AML-193 (cell line): ENCODE measurements at places on chromosomes 6 and 20.

DNA sequence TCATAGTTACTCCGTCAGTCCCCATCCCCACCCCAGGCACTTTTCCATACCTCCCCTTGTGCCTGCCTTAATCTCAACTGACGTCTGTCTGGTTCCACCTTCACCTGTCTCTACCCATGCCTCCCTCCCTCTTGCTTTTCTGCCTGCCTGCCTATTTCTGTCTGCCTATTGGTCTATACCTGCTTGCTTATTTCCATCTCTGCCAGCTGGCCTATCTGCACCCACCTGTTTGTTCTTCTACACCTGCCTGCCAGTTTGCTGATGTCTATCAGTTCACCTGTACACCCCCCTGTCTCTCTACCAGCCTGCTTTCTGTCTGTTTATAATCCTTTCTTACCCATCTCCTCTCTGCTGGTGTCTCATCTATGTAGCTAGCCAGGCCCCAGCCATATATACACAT lies 87.5 kb downstream of the RALGAPA2 start:
- no peak for DNase-seq

- DNase-seq, result no peak
Measured at GRCh38 chr20:48818481-48818987, 9.3 kb downstream of the PREX1 start.

- DNase-seq, result no peak
Measured at GRCh38 chr6:37303091-37303660, 45.2 kb upstream of the TMEM217 start.

- DNase-seq, result no peak
Measured at GRCh38 chr20:47796971-47797370, 11.7 kb upstream of the SULF2 start.

DNA sequence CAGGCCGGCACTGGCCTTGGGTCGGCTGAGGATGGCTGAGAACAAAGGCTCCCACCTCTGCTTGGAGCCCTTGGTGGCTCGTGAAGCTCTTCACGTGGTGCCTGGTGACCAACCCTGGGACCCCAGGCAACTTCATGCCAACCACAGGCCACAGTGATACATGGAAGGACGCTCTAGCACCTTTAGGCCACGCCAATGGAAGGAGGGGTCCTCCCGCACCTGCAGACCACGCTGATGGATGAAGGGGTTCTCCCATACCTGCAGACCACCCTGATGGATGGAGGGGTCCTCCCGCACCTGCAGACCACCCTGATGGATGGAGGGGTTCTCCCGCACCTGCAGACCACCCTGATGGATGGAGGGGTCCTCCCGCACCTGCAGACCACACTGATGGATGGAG lies 62.5 kb downstream of the ERMARD start:
- DNase-seq, result no peak

DNA sequence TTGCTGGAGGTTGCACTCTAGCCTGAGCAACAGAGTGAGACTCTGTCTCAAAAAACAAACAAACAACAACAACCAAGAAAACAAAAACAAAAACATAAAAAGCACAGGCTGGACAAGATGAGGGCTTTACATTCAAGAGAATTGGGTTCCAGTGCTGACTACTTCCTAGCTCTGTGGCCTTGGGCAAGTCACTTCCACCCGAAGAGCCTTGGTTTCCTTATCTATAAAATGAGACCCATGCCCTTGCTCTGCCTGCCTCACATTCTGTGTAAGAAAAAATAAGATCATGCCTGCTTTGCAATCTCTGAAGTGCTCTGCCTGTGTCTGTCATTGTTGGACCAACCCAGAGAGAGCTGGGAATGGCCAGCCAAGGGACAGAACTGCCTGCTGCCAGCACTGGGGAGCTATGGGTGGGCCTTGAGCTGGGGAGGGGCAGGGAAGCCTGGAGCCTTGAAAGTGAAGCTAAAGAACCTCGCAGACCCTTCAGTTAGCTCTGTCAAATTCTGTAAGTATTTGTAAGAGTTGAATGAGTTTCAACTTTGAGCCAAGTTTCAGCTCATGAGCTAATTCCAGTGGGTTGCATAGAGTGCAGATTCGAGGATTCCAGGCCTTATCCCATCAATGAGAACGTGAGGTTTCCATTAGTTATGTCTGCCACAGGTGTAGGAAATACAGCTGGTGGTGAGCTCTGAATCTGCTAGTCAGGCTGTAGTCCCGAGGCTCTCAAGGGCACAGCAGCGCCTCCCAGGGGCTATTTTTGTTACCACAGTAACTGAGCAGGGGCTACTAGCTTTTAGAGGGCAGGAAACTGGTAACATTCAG lies 93.2 kb downstream of the DLGAP4 start:
- DNase-seq, result peak; percentile 1

DNA sequence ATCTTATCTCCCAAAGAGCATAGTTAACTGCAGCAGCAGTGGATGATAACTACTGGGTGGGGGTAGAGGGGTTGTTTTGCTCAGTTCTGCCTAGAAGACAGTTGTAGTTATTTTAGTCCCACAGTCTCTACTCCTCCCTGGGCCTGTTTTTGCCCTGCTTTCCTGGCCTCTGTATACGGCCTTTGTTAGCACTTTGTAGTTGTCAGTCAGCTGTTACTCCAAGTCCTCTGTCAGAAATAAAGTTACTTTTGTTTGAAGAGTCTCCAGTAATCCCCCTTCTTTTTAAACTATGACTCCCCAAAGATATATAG lies 113.9 kb downstream of the SLC16A10 start:
- no peak for DNase-seq

- no peak for DNase-seq
Measured at GRCh38 chr6:130026859-130027258, 8.5 kb downstream of the L3MBTL3 start.

GRCh38 chr20:53617791-53618489 lies 24.3 kb upstream of the ZNF217 start:
- DNase-seq, result no peak

GRCh38 chr6:10031617-10032016 lies 383.3 kb downstream of the TFAP2A start:
- no peak for DNase-seq

DNA sequence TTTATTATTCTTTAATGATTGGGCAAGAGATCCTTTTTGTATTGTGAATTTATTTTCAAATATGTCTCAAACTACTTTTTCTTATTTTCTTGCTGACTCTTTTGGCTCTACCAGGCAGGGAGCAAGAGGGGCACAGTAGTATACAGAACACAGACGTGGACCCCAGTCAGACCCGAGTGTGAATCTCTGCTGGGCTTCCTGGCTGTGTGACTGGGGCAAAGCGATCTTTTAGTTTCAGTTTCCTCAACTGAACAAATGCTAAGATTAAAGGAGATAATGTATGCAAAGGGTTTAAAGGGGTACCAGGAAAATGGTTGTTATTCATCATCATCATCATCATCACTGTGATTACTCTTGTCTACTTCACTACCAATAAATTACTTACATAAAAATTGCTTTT lies 317.5 kb downstream of the HIVEP2 start:
- no peak for DNase-seq

DNA sequence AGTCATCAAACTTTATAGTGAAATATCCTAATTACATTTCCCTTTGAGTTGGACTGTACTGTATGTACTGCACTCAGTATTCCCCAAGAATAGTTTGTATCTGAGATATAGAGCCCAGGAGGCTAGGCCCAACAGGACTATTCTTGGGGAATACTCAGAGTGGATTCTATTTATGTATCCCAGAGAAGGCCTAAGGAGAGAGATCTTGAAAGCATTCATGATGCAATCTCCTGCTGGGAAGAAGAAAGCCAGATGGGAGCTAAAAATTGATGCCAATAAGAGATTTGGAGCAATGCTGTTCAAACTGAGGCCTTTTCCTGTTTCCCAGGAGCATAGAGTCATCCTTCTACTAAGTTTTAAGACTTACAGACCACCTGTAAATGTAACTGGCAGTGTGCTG lies 452.1 kb upstream of the PLCB4 start:
- no peak for DNase-seq

- DNase-seq, result no peak
Measured at GRCh38 chr6:52180787-52181558, 5.2 kb upstream of the IL17A start.

- no peak for DNase-seq
Measured at GRCh38 chr20:52204136-52204535, 12.6 kb upstream of the ZFP64 start.

DNA sequence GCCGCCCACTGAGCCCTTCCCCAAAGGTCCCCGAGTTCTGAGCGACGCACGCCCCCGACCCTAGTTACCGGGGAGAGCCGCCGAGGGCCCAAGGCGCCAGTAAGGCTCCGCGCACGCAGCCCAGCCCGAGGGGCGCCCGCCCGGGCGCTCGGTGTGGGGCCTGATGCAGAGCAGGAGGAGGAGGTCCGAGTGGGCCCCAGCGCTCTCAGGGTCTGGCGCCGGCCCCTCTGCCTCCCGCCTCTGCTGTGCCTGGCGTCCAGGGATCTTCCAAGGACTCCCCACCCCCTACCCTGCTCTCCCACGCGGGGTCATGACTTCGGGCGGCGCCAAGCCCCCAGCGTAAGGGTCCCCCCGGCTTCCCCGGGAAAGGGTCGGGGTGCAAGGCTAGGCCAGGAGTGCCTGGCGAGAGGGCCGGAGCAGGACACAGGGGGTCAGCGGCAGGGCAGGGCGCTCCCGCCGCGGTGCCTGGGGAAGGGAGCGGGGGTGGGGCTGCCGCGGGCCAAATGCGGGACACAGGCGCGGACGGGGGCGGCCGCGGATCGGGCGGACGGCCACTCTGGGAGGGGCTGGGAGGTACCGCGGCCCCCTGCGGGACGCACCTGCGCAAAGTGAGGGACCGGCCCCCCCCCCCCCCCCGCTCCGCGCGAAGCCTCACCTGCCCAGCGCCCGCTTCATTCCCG lies 637 bp downstream of the ABHD12 start:
- no peak for DNase-seq

DNA sequence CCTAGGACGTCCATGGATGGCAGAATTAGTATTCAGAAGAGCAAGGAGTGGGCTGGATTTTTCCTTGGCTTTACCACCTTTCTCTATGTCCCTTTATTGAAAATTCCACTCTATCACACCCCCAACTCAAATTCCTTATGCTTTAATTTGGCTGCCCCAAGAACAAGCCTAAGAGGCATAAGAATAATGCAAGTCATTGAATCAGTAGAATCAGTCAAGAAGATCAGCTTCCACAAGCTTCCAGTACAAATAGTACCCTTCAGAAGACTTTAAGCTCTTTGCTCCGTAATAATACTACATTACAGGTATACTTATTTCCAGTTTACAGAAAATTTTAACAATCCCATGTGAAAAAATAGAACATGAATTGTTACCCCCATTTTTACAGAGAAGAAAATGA lies 51.0 kb upstream of the SNAP25 start:
- DNase-seq, result no peak

DNA sequence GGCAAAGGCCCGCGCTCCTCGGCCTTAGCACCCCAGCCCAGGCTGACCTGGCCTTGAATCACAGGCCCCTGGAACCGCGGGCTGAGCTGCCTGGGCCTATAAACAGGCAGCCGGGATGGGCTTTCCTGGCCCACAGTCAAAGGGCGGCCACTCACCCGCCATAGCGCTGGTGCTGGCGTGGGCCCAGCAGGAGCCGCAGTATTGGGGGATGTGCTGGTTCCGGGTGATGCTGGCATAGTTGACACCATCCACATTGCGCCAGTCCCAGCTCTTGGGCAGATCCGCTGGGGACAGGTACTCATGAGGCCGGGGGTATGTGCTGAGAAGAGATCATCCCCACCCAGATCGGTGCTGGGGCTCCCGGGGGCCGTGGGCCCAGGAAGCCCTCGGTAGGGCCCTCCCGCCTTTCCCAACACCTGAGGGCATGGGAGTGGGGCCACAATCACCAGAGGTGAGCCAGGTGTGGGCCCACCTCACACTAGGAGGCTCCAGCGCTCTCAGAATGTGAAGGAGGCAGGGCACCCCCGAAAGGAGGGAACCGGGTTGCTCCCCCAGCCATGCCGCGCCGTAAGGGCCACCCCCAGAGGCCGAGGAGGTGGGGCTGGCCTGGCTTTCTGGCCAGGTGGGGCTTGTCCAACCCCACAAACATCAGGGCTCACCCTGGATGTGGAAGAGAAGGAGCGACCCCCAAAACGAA lies 739 bp downstream of the CTSZ start:
- DNase-seq, result no peak

- no peak for DNase-seq
Measured at GRCh38 chr6:31243508-31243907, 28.4 kb downstream of the HLA-C start.

DNA sequence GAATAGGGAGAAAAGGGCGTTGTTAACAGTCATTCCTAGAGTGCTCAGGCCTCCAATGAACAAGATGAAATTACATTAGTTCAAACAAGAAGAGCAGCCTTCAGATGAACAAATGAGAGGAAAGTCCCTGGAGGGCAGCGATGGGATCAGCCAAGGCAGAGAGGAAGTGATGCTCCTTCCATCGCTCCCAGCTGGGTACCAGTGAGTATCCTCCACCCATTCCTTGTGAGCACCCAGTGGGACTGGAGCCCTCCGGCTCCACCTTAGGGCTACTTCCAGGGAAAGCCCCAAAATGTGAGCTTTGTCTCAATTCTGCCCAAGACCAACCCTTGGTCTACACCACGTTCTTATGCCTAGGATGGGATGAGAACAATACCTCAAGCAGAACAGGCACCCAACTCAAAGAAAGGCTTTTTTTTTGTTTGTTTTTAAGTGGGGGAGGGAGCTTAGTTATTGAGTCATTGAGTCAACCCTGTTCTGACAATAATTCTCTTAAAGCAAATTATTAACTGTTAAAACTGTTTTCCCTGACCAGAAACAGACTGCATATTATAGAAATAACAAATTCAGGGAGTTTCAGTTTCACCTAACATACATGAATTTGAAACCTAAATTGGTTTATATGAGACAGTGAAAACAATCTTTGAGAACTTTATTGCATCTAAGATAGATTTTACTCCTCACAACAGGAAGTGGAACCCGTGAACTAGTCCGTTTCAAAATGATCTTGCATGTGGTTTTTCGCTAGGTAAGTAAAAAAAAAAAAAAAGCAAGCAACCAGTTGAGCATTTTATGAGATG lies 106.9 kb downstream of the IPCEF1 start:
- DNase-seq, result no peak

GRCh38 chr6:4941782-4942672 lies 61.8 kb downstream of the RPP40 start:
- peak; percentile 76 for DNase-seq

DNA sequence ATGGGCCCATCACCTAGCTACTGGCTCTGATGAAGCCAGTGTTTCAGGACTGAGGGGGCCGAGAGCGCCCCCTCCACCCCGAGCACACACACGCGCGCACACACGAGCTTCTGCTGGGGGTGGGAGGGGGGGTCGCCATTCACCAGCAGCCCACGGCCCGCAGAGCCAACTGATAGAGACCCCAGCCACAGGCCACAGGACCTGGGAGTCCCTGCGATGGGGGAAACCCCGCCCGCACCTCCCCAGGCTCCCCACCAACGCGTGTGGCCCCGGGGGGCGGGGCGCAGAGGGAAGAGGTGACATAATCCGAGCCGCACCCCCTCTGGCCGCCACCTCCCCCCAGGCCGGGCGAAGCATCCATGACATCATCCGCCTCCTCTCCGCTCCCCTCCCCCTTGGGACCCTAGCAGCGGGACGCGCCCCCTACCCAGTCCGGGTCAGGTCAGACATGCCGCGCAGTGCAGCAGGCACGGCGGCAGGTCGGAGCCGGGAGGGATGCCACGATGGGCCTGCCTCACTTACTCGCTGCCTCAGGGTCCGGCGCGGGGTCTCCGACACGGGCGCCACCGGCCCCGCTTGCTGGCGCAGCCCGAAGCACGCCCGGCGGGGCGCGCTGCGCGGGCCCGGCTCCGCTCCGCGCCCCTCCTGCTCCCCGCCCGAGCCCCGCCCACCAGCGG lies at the start of gene LZTS3:
LZTS3 (minus strand) TSS at position 617 of the 677 bp plus-strand sequence. CDS start 6,386 bp downstream, outside the sequence.
- no peak for DNase-seq
